ENCODE measurements at places on chromosomes 2 and 18.

GRCh38 chr18:27447930-27448329 lies 262.8 kb upstream of the CHST9 start:
- DNase-seq: no peak

DNA sequence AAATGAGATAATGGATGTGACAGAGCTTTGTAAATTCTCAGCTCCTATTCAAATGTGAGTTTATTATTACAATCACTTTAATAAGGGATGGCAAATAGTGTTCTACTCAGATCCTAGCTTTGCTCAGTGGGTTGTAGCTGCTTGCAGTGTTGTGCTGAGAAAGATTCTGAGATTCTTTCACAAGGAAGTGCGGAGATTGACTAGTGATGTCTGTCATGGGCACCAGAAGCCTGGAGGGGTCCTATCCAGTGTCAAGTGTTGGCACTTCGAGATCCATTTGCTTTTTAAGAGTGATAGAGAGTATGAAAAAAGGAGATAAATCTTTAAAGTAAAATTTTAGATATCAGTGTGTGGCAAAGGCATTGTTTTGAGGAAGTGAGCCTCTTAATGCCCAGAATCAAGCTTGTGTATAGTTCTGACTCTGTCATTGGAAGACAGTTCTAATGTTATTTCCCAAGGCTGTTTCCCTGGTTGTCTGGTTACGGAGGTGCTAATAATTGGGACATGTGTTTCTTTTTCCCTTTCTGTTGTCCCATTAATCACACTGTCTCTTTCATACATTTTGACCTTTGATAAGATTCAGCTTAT lies 181.7 kb upstream of the SPRED2 start:
- no peak for DNase-seq

GRCh38 chr2:163417596-163418337 lies 318.0 kb downstream of the FIGN start:
- no peak for DNase-seq

DNA sequence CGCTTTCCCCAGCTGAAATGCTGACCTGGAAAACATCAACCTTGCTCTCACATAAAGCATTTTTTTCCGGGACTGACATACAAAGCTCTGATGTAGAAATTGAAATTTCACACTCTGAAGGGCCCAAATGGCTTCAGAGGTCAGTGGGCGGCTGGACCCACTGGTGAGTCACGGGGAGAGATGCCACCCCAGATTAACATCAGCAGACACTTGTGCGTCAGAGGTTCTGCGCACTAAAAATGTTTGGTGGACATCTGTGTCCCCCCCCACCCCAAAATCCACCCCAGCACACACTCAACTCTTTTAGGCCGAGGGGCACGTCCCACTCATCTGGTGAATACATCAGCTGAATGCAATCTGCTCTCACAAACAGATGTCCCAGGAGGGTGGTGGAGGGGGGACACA lies 208.9 kb downstream of the ASB1 start:
- DNase-seq: no peak

Measured in glutamatergic neuron (in vitro differentiated cells).